ENCODE measurements at places on chromosomes 1 and 21.

- DNase-seq = no peak
Measured at GRCh38 chr1:233215135-233215760, 80.3 kb downstream of the PCNX2 start.

DNA sequence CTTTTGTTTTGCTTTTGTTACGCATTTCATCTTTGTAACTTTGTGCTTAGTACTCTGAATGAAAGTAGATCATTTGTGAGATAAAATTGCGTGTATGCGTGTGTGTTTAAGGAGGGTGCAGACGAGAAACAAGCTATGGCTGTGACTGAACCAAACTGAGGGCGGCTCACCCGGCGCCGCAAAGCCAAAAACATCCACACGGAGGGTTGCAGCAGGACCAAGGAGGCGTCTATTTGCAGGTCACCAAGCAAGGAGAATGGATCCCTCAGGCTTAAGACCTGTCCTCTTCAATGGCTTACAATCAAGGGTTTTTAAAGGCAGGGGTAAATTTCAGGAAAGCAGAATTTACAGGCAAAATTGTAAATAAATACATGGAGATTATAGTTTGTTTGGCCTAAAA, 12.8 kb downstream of the GCSAML start:
- DNase-seq = peak; percentile 41

DNA sequence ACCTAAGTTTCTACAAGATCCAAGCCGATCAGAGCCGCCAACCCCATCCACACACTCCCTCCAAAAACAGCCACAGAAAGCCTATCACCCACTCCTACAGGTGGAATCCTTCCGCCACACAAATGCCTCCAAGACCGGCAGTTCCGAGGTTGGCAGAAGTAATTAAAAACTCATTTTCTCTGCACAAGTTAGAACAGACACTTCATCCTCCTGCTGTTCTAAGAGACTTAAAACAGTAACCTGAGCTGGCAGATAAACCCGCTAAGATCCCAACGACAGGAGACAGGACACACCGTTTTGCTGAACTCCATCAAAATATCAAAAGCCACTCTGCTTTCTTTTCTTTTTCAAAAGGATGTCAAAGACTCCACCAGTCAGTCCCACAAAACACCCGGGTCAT, 2.8 kb downstream of the SSBP3 start:
- no peak for DNase-seq

GRCh38 chr21:34035619-34036354, 37.6 kb upstream of the MRPS6 start:
- no peak for DNase-seq

- DNase-seq = no peak
Measured at GRCh38 chr1:50659107-50659662, 235.9 kb upstream of the DMRTA2 start.
